ENCODE measurements at places on chromosomes 1 and 21.

DNA sequence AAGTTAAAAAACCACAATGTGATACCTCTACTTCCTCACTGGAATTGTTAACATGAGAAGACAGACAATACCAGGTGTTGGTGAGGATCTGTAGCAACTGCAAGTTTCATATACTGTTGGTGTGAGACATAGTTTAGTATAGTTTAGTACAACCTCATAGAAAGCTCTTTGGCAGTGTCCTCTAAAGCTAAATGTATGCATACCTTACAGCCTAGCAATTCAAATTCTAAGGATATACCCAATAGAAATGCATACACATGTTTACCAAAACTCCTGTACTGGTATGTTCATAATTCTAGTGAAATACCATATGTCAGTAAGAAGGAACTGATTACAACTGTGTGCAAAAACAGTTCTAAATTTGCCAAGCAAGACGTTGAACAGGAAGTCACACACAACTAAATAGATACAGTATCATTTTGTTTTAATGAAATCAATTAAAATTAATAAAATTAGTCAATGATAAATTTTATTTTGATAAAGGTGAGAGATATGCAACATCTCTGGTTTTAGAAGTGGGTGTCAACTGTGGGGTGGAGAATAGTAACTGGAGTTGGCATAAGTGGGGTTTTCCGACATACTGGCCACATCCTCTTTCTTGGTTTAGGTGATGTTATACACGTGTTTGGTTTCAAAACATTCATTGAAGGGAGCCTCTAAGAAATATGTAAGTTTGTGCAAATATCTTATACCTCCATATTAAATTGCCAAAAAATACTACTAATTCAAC lies 450.7 kb downstream of the PTPRC start:
- DNase-seq, result no peak

GRCh38 chr1:4626560-4627319 lies 27.7 kb upstream of the AJAP1 start:
- DNase-seq, result no peak

- DNase-seq, result peak; percentile 31
Observed at GRCh38 chr1:184072376-184072775, 20.8 kb downstream of the TSEN15 start.

GRCh38 chr1:61299463-61299862 lies 217.1 kb downstream of the NFIA start:
- DNase-seq, result no peak

GRCh38 chr1:110645821-110646735 lies 28.7 kb downstream of the KCNA3 start:
- DNase-seq, result peak; percentile 66

- peak; percentile 83 for DNase-seq
Observed at GRCh38 chr1:6490181-6491080, 1.0 kb downstream of the PLEKHG5 start.

Measured in fibroblast of skin of right biceps (primary cell).